Tongue (tissue), 3 donors: ENCODE measurements at places on chromosomes 16 and 17.

- peak; percentile 69 for DNase-seq
These were observed 22.7 kb downstream of the GGA3 start for GRCh38 chr17:75238684-75239191.

DNA sequence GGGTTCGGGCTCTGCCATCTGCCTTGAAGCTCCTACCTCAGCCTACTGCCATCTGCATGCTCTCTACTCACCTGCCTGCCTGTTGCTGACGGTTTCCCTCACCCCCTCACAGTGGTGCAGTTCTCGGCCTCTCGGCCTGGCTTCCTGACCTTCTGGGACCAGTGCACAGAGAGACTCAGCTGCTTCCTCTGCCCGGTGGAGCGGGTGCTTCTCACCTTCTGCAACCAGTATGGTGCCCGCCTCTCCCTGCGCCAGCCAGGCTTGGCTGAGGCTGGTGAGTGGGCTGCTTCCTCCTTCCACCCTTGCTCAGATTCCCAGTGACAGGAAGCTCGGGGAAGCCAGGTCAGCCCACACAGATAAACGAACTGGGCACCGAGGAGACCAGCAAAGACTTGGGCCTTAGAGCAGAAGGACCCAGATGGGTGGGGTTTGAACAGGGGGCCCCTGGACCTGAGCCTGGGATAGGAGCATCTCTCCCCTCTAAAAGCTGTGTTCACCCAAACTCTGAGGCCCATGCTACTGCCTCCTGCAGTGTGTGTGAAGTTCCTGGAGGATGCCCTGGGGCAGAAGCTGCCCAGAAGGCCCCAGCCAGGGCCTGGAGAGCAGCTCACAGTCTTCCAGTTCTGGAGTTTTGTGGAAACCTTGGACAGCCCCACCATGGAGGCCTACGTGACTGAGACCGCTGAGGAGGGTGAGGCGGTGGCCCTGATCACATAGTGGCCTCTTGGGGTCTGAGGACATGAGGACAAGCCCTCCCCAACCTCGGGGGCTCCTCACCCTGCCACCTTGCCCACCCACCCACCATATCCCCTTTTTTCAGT, 16.4 kb downstream of the RIPOR1 start:
- DNase-seq, result no peak

GRCh38 chr16:84124257-84125073, 7.7 kb upstream of the MBTPS1 start:
- DNase-seq, result no peak

GRCh38 chr16:72199761-72200337, 27.9 kb upstream of the PMFBP1 start:
- DNase-seq, result no peak

DNA sequence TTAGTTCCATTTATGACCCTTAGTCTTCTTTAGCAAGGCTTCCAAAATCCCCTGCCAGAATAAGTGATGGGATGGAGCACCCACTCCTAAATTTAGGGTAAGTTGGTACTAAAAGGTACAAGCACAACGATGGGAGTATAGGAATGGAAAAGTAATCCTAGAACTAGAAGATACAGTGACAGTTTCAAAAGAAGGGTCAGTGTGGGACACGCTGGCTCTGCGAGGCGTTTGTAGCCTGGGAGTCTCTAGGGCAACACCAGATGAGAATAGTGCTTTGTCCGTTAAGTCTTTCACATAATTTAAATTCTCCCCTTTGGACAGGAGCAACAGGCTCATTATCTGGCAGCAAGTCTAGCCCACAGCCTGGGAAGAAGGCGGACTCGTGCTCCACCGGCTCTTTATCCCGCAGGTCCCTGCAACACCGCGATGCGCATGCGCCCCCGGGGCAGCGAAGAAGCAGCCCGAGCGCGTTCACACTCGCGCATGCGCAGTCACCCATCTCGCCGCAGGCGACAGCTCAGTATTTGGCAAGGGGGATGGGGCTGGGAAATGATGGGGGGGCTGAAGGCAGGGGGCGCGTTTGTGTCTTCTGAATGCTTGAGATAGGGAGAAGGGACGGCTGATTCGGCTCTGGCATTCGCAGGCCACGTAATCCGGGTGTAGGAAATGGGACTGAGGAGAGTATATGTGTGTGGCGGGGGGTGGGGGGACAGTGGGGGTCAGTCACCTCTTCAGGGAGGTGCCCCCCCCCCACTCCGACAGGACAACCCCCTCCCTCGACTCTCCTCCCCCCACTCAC, 564 bp downstream of the SPOP start:
- peak; percentile 99 for DNase-seq

DNA sequence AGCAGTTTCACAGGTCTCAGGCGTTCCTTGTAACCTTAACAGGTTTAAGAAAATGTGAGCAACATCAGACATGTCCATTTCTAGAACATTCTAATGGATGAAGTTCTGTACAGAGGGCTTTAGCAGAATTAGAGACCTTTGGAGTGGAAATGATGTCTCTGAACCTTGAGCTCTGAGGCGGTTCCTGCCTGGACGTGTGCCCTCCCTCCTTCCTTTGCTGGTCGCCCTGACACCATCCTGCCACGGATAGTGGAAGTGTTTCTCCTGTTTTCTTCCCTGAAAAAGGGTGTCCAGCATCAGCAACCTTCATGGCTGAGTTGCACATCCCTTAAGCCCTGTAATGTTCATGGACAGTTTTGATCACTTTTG, 11.1 kb downstream of the SPATA33 start:
- DNase-seq, result no peak
